ENCODE measurements at places on chromosomes 2 and 18.

- no peak for DNase-seq
Observed at GRCh38 chr2:45259138-45259537, 249.9 kb upstream of the SIX2 start.

DNA sequence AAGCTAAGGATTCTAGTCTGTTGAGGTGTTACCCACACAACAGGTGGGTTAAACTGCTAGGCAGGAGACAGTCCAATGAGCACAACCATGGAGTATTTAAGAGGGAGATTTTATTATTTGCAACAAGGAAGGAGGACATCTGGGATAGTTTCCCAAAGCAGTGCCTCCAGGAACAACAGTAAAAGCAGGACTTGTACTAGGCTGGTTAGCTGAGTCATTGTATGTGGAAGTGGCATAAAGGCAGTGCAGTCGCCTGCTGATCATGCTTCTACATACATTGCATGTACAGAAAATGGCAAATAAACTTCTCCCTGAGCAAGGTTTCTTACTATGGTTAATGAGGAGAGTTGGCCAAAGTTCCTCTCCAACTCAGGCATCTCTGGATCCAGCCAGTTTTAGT lies 46.1 kb upstream of the CYTIP start:
- no peak for DNase-seq

GRCh38 chr2:108924580-108925251 lies 64.3 kb downstream of the EDAR start:
- no peak for DNase-seq

GRCh38 chr2:99836690-99837605 lies 305.4 kb downstream of the AFF3 start:
- no peak for DNase-seq

DNA sequence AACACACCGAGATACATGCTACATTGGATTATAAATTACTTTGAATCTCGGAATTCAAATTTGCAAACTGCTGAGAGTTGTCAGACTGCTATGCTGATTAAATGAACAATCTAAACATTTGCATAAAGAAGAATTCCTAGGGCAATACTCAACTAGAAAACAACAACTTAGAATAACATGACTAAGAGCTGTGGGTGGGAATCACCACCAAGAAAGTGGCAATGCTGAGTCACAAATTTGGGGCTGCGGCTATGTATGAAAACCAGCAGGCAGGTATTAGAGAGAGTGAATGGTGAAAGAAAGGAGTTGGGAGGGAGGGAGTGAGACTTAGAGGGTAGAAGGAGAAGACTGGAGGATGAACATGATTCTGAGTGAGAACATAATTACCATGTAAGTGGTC lies 559.5 kb downstream of the PIK3C3 start:
- DNase-seq = no peak

DNA sequence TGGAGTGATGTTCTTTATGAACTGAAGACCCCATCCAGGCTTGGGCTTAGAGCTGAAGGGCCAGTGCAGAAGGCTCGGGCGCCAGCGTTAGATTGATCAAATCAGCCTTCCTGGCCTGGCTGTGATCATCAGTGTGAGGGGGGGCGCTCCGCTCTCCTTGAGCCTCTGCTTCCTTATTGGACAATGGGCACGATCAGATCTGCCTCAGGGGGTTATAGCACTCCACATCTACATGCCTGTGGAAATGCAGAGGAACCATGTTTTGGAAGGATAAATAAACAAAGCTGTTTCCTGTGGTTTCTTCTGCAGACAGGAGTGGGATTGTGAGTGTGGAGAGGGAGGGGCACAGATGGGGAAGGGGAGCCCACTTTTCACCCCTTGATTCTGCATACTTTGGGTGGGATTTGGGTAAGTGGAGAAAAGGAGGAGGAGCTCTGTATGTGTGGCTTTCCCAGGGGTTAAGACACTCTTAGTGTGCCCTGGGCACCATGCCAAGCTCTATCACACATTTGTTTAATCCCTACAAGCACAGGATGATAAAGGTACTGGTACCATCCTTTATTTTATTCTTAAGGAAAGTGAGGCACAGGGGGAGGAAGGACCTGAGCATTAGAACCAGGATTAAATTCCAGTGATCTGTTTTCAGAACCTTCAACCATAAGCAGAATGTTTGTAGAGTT lies 150.5 kb downstream of the EN1 start:
- no peak for DNase-seq

- no peak for DNase-seq
Observed at GRCh38 chr2:199552141-199552540, 94.4 kb upstream of the SATB2 start.

DNA sequence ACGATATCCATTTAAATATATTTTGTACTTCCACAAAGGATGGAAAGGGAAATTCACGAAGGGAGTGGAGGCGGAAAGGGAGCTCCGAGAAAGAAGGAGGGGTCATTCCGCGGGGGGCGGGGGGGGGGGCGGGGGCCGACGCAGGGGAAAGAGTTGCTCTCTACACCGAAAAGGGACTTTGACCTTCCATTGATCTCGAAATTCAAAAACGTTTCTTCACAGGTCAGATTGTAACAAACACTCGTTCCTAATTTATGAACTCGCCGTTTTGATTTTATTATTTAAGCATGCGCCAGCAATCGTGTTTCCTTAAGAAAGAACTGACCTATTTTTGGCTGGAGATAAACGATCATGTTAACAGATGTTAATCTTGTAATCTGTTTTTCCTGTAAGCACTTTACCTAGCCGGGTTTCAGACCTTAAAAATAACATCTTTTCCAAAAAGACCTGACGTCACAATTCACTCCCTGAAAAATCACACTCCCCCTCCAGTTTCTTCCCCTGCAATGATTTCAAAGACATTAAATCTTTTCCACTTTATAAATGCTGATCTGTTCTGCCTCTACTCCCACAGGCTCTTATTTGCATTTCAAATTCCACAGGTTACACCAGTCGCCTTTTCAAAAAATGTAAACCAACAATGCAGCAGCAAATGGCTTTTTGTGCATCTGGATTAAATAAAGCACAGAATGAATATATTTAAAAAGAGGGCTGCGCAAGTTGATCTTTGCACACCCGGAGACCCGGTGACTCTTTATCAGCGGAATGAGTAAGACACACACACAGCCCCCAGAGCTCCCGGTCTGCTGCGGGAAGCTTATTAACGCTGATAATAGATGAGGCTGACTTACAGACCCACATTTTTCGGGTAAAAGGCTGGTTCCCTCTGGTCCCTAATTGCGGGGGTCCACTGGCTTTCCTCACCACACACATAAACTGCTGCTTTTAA lies 1.6 kb downstream of the ZNF516 start:
- peak; percentile 18 for DNase-seq

- DNase-seq = no peak
Observed at GRCh38 chr18:48002933-48003365, 72.5 kb upstream of the SMAD2 start.

- no peak for DNase-seq
Observed at GRCh38 chr2:164625378-164625971, 4.2 kb upstream of the GRB14 start.

DNA sequence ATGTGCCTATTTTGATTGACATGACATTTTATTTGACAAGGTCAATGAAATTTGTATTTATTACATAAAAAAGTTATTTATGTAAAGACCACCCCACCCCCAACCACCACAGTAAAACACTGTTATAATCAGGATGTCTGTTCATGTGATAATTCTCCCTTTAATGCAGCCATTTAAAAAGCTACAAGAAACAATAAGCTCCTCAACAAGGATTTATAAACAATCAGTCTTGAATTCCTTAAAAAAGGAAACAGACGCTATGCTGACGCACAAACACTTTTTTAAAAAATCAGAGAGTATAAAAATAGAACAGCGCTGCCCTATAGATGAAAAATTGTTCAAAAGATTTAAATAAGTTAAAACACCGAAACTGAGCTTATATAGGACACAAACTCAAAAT lies 102.2 kb downstream of the SOS1 start:
- DNase-seq = no peak

DNA sequence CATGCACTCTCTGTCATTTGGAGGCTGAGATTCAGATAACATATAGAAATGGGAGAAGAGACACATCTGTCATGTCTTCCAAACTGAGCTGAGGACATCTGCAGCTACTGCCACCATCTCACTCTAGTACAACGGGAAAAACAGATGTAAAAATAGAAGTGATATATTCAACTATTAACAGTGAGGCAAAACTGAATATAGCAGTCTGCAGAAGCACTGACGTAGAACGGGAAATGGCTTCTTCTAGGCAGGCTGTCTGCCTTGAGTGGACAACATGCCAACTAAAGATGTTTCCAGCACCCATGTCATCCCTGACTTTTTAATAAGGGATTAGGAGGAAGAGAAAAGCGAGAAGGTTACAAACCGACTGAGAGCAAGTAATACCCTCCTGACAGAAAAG lies 51.6 kb downstream of the MRPL33 start:
- no peak for DNase-seq

DNA sequence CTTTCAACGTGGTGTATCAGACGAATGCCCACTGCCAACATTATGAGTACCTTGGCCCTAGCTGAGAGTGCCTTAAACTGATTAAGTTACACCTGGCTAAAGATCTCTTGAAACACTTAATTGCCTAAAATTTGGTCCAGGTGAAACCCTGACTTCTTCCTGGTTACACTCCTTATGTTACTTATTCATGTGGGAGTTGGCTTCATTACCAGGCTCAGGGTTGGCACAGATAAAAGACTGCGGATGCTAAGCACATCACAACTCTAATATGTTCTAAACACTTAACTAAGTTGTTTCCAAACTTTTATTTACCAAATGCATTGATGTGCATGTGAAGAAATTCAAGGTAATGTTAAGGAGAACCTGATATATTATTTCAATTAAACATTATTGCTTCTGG lies 298.9 kb downstream of the TCF4 start:
- no peak for DNase-seq

DNA sequence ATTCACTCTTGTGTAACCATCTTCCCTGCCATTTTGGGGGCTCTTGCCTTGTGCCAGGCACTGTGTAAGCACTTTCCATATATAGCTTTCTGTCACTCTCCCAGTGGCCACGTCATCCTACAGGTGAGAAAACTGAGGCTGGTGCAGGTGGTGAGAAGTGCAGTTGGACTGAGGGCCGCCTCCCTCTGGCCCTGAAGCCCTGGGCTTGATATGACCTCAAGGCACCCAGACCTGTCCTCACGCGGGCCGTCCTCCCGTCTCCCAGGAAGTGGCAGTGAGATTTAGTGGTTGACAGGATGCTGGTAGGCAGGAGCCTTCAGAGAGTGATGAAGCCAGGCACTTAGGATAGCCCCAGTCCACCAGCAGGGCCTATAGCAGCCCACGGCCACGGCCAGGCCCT lies 30.5 kb downstream of the MAL start:
- DNase-seq = no peak

GRCh38 chr18:26772691-26773090 lies 92.8 kb downstream of the AQP4 start:
- DNase-seq = no peak

GRCh38 chr2:192091476-192091875 lies 103.3 kb downstream of the TMEFF2 start:
- no peak for DNase-seq

GRCh38 chr18:58135701-58136331 lies 91.8 kb downstream of the NEDD4L start:
- peak; percentile 68 for DNase-seq

- no peak for DNase-seq
Observed at GRCh38 chr2:37541516-37541915, 129.9 kb downstream of the CDC42EP3 start.

GRCh38 chr2:182228741-182229140 lies 198.1 kb downstream of the PDE1A start:
- no peak for DNase-seq

DNA sequence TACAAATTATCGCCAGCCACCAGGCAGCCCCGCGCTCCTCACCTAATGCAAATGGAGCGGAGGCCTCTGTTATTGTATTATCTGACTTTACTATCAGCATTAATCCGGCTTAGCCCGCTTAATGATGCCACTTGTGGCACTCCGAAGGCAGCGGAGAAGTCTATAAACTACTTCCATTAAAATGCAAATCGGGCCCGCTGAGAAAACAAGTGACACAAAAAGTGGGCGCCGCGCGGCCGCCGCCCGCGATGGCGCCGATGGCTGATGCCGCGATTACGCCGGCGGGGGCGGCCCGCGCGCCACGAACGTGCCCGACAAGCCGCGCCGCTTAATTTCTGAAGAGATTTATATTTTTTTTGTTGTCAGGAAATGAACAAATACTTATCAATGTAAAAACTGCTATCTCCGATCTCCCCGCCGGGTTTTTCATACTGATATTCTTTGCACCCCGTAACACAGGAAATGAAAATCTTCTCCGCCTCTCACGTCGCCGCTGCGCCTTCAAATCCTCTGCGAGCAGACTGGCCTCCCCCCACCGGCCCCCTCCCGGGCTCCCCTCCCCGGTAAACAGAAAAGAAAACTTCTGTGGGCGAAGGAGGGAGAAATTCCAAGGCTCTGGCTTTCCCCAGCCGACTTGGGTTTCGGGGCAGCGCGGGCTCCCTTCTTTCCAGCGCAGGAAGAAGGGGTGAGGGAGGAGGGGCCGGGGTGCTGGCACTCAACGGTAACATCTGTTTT lies 221.8 kb downstream of the INSIG2 start:
- DNase-seq = peak; percentile 78

DNA sequence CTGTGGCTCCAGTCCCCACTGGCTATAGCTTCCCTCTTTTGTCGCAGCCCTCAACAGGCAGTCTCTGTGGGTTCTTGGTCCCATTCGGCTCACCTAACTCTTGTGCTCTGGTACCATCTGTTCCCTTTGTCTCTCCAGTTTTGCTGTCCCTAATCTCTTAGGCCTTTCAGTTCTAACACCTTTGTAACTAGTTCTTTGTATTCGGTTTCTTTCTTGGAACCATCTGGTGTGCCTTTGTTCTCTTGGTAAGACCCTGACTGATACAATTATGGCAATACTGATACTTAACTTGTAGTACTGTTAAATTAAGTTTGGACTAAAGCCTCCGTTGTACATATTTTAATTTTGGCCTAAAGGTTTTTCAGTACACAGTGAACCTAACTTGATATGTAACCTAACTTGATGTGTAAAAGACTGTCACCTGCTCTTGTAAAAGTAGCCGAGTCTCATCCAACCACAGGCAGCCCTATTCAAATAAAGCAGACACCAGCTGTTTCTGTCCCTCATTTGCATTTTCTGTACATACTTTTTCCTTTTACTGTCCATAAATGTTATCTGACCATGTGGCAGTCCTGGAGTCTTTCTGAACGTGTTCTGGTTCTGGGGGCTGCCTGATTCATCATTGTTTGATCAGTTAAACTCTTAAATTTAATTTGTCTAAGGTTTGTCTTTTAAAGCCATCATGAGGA lies 4.8 kb upstream of the MRPL44 start:
- DNase-seq = no peak
